Fibroblast of lung (primary cell): ENCODE measurements at places on chromosomes 1 and 21. TPM values are rescaled to one million over a fixed set of nuclear protein-coding genes. Genes with fewer than 3 reads are reported as not detected.

DNA sequence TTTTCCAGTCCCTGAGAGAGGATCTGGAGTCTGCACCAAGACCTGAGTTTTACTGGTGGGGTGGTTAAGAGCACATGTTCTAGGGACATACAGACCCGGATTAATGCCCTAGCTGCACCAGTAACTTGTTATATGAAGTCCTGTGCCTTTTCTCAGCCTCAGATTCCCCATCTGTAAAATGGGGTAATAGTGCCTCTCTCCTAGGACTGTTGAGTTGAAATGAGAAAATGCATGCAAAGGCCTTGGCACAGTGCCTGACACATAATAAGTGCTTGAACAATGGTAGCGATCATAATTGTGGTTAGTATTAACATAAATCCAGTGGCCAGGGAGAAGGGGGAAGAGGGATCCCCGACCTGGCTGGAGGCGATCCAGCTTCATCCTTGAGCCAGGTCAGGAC lies 12.3 kb downstream of the AHDC1 start:
- no peak overlapping the region for H3K4me3 ChIP-seq
- H3K27me3 ChIP-seq: no peaks in the 10 kb centered on the region
- H3K4me1 ChIP-seq: peaks cover 66% of the 10 kb centered on the region
- peak; percentile 53 for DNase-seq

The CNTN2 gene
- not detected in 2 replicates for total RNA-seq

- H3K27ac ChIP-seq: no peak overlapping the region
- no peak overlapping the region for H3K4me3 ChIP-seq
- H3K36me3 ChIP-seq: no peaks in the 10 kb centered on the region
- peaks cover 15% of the 10 kb centered on the region for H3K27me3 ChIP-seq
- no peak for DNase-seq
Measured at GRCh38 chr1:63701187-63701586, 72.6 kb upstream of the ROR1 start.

- no peaks in the 10 kb centered on the region for H3K4me1 ChIP-seq
- H3K4me3 ChIP-seq: no peak overlapping the region
- no peaks in the 10 kb centered on the region for H3K36me3 ChIP-seq
- DNase-seq: no peak
- no peak overlapping the region for H3K27ac ChIP-seq
- H3K27me3 ChIP-seq: no peaks in the 10 kb centered on the region
Measured at GRCh38 chr1:247421074-247421473, 5.1 kb downstream of the NLRP3 start.

GRCh38 chr1:31470794-31471315 lies 57.8 kb downstream of the SERINC2 start:
- H3K4me3 ChIP-seq: no peak overlapping the region
- no peak for DNase-seq
- no peak overlapping the region for H3K27ac ChIP-seq
- H3K27me3 ChIP-seq: peaks cover 2% of the 10 kb centered on the region
- H3K36me3 ChIP-seq: no peaks in the 10 kb centered on the region

GRCh38 chr1:9253004-9253403 lies 18.4 kb downstream of the H6PD start:
- H3K27me3 ChIP-seq: no peaks in the 10 kb centered on the region
- H3K4me1 ChIP-seq: no peaks in the 10 kb centered on the region

DNA sequence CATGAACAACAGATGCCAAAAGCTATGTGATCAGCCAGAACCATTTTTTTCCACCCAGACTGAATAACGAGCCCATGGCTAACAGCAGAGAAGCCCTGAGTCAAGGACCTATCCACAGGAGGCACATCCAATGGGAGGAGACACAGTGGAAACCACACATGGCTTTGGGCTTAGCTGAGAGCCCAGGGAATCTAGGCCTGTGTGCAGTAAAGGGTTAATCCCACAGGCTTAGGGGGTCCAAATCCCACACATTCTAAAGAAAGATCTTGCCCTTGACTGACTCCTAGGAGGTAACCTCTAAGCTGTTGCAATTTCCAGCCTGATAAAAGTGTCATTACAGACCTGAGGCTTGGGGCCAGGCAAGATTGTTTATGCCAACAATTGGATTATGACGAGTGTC lies 194.5 kb downstream of the DSCAM start:
- no peak overlapping the region for H3K27ac ChIP-seq
- no peak for DNase-seq
- H3K4me1 ChIP-seq: no peaks in the 10 kb centered on the region
- H3K27me3 ChIP-seq: no peaks in the 10 kb centered on the region
- no peak overlapping the region for H3K4me3 ChIP-seq

DNA sequence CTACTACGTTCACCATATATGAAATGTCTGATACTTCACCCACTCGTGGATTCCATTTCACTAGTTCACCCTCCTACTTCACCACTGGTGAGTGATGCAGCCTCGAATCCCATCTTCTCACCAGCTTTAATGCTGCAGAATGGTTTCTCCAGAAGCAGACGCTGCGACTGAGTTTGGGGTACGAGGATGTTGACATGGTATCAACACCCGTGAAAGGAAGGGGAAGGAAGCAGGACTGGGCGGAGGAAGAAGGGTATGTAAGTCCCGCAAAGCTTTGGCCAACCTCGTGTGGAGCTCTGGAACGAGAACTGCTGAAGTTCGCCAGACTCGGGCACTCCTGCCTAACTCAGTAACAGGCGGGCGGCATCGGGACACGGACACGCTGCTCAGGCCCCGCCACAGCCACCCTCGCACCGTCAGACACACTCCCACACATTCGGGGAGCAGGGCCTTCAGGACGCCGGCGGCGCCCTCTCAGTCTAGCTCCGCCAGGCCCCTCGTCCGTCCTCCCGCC lies 833 bp upstream of the DIP2A start:
- H3K4me3 ChIP-seq: peak overlapping the region; percentile 82
- H3K36me3 ChIP-seq: no peaks in the 10 kb centered on the region
- H3K27me3 ChIP-seq: no peaks in the 10 kb centered on the region
- DNase-seq: peak; percentile 44

- peaks cover 14% of the 10 kb centered on the region for H3K27me3 ChIP-seq
- H3K36me3 ChIP-seq: no peaks in the 10 kb centered on the region
- DNase-seq: no peak
- no peak overlapping the region for H3K27ac ChIP-seq
- H3K4me3 ChIP-seq: no peak overlapping the region
Measured at GRCh38 chr1:35646043-35646442, 4.7 kb upstream of the PSMB2 start.

The CREG1 gene
- total RNA-seq: 58.5 and 108 TPM in 2 replicates

GRCh38 chr1:81114191-81114590 lies 686.5 kb upstream of the ADGRL2 start:
- no peaks in the 10 kb centered on the region for H3K4me1 ChIP-seq
- no peak overlapping the region for H3K4me3 ChIP-seq
- H3K36me3 ChIP-seq: no peaks in the 10 kb centered on the region
- no peak for DNase-seq
- H3K27ac ChIP-seq: no peak overlapping the region
- no peaks in the 10 kb centered on the region for H3K27me3 ChIP-seq

The SYDE2 gene
- total RNA-seq: 7.4 TPM in 2 replicates

- no peak overlapping the region for H3K27ac ChIP-seq
- H3K4me1 ChIP-seq: peaks cover 11% of the 10 kb centered on the region
- H3K4me3 ChIP-seq: no peak overlapping the region
- H3K36me3 ChIP-seq: peaks cover 19% of the 10 kb centered on the region
- DNase-seq: no peak
- no peaks in the 10 kb centered on the region for H3K27me3 ChIP-seq
Measured at GRCh38 chr21:34792504-34793089, 123.8 kb downstream of the CLIC6 start.

DNA sequence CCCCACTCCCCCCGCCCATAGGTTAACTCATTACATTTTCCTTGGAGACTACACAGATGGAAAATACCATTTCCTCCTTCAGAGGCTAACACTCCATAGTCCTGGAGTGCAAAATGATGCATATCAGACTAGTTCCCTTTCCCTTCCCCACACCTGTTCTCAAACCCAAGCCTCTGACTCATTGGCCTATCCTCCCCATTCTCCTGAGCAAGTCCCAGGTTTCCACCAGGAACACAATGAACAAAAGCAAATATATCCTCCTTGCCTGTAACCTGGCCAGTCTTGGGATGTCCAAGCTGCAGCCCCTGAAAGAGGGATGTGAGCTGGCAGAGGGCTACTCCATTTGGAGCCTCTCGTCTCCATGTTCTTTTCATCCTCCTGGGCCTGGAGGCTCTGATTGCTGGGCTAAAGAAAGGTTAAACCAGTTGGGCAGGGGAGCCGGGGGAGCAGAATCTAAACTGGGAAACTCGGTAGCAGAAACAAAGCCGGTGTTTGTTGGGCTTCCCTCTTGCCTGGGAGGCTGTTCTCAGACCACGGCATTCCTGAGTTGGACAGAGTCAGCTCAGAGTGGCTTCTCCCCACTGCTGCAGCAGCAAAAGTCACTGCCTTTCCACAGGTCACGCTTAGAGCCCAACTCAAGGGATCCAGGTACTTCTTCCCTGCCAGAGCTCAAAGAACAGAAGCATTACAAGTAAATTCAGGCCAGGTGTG lies 13.9 kb downstream of the SSR2 start:
- no peaks in the 10 kb centered on the region for H3K27me3 ChIP-seq
- no peak for DNase-seq
- no peaks in the 10 kb centered on the region for H3K4me1 ChIP-seq
- H3K27ac ChIP-seq: no peak overlapping the region
- H3K36me3 ChIP-seq: peaks cover 20% of the 10 kb centered on the region

DNA sequence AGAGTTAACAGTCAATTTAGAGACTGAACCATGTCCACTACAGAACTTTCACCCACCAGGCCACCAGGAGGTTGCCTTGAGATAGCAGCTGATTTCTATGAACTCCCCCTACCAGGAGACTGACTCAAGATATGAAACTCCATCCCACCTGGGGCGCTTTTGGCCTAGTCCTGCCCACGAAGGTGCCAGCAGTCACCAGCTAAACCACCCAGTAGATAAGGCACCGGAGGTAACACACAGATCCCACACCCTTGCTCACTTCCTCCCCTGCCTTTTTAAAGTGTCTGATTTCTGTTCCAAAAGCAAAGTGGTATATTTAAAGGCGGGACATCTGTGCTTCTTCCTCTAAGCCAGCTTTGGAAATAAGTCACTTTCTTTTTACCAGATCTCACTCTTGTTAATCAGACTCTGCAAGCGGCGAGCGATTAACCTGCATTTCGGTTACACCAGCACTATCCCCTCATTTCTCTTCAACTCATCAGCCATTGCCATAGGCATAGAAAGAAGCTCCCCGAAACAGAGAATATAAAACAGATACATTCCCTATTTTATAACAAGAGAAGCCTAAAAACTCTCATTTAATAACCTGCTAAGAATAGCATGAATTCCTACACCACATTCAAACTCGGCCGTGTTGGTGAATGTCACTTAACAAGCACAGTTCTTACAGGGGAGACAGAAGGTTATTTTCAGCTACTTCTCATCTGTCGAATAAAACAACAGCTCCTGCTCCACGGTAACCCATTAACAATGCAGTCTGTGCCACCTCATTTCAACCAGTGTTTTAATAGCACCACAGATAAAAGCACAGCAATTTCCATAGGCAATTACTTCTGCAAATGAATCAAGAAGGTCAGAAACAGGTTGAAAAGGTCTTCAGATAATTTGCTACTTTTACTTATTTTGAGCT lies 318.1 kb downstream of the KCNH1 start:
- H3K4me3 ChIP-seq: no peak overlapping the region
- DNase-seq: no peak
- no peaks in the 10 kb centered on the region for H3K27me3 ChIP-seq
- H3K4me1 ChIP-seq: no peaks in the 10 kb centered on the region

DNA sequence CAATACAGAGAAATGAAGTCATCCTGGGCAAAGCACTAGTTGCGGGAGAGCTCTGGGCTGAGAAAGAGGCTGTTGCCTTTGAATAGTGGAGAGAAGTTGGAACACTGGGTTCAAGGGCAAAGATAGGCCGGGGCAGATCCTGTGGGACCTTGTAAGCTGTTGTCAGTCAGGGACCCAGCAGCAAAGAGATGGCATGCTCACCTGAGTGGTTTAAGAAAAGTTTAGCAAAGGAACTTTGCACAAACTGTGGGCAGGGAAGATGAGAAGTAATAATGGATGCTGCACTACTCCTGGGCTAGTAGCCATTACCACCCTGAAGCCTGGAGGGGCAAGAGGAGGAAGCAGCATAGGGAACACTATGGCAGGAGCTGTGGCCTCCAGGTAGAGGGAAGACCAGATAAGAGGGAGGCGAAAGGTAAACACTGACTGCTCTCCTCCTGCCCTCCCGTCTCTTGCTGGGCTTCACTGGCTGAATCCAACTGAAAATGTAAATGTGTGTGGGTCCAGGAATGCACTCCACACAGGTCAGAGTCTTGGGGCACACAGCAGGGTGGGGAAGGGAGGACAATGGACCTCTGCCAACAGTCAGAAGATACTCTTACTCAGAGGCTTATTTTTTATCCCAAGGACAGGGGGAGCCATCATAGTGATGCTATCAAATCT lies 129.2 kb downstream of the PLPP3 start:
- no peaks in the 10 kb centered on the region for H3K27me3 ChIP-seq
- no peak overlapping the region for H3K27ac ChIP-seq
- peaks cover 4% of the 10 kb centered on the region for H3K4me1 ChIP-seq
- no peak overlapping the region for H3K4me3 ChIP-seq

DNA sequence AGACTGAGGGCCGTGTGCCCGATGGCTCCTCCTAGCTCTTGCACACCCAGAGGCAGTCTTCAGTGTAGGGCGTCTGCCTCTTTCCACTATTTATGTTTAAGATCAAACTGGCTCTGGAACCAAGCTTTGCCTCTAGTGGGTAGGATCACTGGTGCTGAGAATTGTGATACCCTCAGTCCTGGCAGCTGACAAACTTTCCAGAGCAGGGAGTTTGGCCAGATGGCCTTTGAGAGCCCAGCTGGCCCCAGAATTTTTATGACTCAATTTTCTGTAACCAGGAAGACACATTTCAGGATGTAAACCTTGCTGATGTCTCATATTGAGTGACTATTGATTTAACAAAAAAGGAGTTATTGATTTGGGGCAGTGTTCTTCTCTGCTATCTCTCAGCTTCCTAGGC lies 6.7 kb downstream of the COQ8A start:
- H3K27ac ChIP-seq: no peak overlapping the region
- no peaks in the 10 kb centered on the region for H3K4me1 ChIP-seq
- H3K27me3 ChIP-seq: no peaks in the 10 kb centered on the region
- no peak overlapping the region for H3K4me3 ChIP-seq
- H3K36me3 ChIP-seq: no peaks in the 10 kb centered on the region
- DNase-seq: no peak

DNA sequence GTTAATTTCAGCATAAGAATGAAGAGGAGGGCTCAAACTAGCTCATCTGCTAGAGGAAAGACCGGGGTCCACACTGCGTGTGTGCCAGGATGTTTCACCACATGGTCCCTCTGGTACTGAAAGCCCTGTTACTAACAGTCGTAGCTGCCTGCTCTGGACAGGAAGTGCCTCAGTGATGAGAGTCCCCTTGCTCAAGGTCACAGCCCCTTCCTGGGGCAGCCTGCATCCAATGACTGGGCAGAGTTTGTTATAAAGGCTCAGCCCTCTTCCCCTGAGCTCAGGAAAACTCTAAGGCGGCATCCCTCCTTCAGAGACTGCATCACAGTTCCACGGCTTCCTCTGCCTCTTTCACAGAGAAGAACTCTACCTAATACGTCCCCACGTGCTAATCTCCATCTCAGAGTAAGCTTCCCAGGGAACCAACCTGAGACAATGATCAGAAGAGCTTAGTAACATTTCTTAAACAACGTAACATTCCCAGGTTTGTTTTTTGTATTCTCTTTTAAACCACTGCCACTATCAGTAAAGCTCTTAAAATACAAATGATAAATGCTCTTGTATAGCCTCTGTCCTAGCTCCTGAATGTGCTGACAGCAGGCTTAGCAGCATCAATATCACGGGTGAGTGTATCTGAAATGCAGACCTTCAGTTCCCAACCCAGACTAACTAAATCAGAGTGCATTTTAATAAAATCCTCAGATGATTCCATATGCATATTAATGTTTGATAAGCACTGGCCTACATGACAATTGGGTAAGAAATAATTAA lies 38.0 kb upstream of the ATP1A1 start:
- DNase-seq: no peak
- H3K4me3 ChIP-seq: no peak overlapping the region
- no peak overlapping the region for H3K27ac ChIP-seq
- no peaks in the 10 kb centered on the region for H3K4me1 ChIP-seq
- no peaks in the 10 kb centered on the region for H3K27me3 ChIP-seq
